Fibroblast of skin of abdomen (primary cell): ENCODE measurements at places on chromosomes 6 and 20.

DNA sequence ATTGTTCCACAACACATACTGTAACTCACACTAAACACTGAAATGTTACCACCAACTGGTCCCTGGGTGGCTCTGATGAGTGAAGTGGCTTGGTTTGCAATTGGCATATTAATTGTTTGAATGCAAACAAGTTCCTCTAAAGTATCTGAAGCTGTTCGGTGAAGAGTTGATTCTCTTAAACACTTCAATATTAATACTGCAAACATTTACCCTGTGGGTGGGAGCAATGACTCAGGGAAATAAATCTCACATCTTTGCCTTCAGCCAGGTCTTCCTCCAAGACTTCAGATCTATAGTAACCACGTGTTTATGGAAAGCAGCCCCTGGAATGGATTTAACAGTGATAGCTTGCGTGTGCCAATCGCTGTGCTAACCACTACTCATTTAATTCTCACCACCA, 176.0 kb downstream of the MAFB start:
- peak; percentile 57 for DNase-seq

DNA sequence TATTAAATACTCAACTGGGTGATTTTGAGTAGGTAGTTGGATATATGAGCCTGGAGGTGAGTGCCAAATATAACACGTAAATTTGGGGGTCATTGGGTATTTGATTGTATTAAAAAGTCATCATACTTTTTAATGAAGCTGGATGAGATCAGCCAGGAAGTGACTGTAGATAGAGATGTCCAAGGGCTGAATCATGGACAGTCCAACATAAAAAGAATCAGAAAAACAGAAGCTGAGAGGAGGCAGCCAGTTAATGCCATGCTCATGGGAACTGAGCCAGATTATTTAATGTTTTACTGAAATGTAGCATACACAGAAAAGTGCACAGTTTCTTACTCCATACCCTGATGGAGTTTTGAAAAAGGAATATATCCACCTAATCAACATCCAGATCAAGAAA, 435.5 kb upstream of the PLCB4 start:
- DNase-seq = peak; percentile 48

DNA sequence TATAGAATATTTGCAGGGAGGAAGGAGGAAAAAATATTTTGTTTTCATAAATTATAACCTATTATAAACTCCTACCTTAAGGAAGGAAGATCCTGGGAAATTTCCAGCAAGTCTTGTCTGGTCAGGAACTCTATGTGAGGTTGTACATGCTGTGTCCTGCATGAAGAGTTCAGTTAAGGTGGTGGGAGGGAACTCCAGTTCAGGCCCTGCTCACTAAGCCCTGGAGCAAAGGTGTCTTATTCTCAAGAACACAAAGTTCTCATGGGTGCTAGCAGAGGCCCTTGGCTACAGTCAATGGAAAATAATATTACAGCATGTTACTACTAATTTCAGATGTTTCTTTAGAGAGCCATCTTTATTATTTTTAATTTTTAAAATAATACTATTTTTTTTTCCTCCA, 3.8 kb upstream of the OGFRL1 start:
- no peak for DNase-seq

DNA sequence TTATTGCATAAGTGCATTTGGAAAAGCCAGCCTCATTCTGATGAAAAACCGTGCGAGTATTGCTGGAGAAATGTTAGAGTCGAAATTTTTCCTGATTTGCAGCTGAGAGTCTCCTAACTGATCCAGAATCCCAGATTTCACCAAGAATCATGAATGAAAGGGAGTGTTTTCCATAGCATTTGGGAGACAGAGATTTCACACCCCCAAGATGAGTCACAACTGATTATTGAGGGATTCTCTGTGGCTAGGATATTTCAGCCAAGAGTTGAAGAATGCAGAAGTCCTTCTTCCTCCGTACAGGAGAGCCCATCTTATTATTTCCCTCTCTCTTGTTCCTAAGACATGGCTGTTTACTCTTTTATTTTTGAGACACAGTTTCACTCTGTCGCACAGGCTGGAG, 82.2 kb upstream of the SALL4 start:
- peak; percentile 78 for DNase-seq

- no peak for DNase-seq
Measured at GRCh38 chr20:46063151-46063550, 26.6 kb downstream of the NCOA5 start.

DNA sequence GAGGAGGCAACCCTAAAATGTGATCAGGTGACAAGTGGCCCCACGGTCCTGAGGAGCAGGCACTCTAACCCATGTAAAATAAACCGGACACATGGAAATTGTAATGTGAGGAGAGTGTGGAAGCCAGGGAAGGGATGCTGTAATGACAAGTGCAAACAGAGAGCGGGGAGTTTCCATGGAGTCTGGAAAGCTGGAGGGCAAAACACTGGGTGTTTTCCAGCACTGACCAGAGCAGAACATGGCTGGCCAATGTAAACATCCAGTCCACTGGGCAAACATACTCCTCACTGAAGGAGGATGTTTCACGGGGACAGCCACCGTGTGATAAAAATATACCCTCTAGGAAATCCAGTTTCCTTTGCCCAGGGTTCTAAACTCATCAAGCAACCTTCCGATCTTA, 219.0 kb upstream of the JARID2 start:
- no peak for DNase-seq

GRCh38 chr6:170114956-170115855, 175.7 kb downstream of the DLL1 start:
- DNase-seq = no peak

DNA sequence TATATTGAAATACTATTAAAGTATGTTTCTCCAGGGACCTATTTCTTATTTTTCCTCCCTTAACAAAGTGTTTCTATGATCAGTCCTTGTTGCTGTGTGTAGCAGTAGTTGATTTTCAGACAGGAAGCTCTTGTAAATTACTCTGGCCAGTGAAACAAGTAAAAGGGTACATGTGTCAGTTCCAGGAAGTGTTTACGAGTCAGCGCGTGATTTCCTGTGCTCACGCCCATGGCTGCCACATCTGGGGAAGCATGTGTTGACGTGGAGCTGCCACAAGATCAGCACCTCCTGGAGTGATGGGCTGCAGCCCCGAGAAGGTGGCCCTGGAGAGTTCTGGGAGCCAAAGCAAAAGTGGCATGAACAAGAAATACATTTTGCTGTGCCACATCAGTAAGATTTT, 38.6 kb upstream of the GGTLC1 start:
- no peak for DNase-seq

DNA sequence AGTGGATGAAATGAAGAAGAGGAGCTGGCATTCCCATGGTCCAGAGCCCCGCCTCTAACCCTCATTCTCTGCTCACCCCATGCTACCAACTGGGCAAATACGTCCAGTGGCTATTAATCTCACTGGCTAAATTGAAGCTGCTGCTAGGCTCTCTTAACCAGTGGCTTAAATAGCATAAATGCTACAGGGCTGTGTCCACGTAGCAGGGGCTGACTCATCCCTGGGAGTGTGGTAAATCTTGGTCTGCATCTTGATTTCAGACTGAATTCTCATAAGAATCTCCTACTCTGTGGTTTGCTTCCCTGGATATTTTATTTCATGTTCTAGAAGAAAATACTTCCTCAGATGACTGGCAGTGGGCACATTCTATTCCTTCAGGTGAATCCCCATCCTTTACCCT, 193.1 kb upstream of the ARG1 start:
- peak; percentile 80 for DNase-seq

- no peak for DNase-seq
Measured at GRCh38 chr20:45350217-45350616, 2.0 kb upstream of the SDC4 start.

DNA sequence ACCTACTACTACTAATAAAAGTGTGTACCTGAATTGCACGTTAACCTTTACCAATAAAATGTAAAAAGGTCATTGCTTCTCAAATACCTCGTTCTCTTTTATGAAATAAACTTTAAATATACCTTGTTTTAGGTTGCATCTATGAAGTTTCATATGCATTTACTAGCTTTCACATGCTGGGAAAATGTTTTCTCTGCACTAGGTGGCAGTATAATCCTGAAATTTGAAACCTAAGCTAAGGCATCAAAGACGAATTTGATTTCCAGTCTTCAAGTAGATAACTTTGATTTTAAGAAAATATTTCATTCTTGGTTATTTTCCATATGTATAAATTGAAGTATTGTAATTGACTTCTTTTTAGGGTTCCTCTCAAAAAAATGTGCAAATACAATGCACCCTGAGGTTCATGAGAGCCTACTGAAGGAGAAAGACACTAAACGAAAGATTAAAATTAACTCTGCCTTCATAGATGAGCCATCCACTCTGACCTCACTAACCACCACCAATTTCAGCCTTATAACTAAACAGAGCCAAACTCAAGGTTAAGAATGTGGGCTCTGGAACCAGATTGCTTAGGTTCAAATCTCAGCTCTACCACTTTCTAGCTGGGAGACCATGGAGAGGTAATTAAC, 7.3 kb upstream of the COL9A1 start:
- peak; percentile 30 for DNase-seq
